ENCODE measurements at places on chromosomes 12 and 14.

DNA sequence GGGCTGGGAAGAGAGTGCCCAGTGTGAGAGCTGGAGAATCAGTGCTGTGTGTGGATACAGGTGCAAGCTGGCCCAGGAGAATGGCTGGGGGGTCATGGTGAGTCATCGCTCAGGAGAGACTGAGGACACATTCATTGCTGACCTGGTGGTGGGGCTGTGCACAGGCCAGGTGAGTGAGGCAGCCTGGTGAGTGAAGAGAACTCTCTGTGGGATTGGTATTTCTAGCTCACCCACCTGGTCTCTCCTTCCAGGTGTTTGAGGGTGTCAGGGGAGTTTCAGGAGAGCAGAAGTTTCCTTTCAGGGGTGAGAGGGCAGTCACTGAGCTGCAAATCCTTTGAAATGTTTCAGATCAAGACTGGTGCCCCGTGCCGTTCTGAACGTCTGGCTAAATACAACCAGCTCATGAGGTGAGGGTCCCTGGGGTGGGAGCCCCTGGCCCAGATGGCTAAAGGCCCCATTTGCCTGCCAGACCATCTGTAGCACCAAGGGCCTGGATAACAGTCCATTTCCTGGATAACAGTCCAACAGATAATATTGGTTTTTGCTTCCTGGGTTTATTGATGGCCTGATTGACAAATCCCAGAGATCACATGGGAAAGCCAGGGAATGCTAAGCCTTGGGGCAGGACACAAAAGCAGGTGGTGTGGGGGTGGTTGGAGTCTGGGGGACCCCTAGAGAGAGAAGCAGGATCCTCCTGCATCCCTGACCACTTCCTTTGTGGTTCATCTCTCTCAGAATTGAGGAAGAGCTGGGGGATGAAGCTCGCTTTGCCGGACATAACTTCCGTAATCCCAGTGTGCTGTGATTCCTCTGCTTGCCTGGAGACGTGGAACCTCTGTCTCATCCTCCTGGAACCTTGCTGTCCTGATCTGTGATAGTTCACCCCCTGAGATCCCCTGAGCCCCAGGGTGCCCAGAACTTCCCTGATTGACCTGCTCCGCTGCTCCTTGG, 5.5 kb upstream of the ATN1 start:
- no peak for DNase-seq

- no peak for DNase-seq
Measured at GRCh38 chr12:78167510-78167909, 336.8 kb downstream of the NAV3 start.

- no peak for DNase-seq
Measured at GRCh38 chr12:72273851-72274351, 1.7 kb downstream of the TRHDE start.

GRCh38 chr12:105721051-105721825, 390.7 kb downstream of the C12orf75 start:
- peak; percentile 77 for DNase-seq

DNA sequence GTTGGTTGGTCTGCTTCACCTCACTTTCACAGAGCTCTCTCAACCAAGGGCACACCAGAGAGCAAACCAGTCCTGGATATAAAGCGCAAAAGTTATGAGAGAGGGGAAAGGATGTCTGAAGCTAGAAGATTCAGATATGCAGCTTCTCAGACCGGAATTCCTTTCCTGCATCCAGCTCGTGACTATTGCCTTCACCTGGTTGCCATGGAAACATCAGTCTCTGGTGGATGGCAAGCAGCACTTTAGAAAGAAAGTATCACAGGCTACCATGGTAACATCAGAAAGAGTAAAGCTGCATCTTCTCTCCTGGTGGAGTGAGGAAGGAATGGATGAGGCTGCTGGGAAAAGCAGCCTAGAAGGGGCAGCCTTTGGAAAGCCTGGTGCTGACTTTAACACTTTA, 13.7 kb downstream of the REM2 start:
- DNase-seq = no peak
